ENCODE measurements at places on chromosomes 13 and 19.

GRCh38 chr19:1525343-1525742 lies 1.5 kb downstream of the PLK5 start:
- no peak for DNase-seq

- DNase-seq, result no peak
Observed at GRCh38 chr19:29268721-29269393, 55.9 kb upstream of the UQCRFS1 start.

DNA sequence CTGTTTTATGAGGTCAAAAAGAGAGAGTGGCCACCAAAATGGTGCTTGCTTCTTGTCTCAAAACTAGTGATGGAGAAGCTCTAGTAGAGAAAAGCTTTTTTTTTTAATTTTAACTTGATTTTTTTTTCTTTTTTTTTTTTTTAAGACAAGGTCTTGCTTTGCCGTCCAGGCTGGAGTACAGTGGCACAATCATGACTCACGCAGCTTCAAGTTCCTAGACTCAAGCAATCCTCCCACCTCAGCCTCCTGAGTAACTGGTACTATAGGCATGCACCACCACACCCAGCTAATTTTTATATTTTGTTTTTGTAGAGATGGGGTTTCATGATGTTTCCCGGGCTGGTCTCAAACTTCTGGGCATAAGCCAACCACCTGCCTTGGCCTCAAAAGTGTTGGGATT lies 279.0 kb downstream of the TBC1D4 start:
- no peak for DNase-seq

DNA sequence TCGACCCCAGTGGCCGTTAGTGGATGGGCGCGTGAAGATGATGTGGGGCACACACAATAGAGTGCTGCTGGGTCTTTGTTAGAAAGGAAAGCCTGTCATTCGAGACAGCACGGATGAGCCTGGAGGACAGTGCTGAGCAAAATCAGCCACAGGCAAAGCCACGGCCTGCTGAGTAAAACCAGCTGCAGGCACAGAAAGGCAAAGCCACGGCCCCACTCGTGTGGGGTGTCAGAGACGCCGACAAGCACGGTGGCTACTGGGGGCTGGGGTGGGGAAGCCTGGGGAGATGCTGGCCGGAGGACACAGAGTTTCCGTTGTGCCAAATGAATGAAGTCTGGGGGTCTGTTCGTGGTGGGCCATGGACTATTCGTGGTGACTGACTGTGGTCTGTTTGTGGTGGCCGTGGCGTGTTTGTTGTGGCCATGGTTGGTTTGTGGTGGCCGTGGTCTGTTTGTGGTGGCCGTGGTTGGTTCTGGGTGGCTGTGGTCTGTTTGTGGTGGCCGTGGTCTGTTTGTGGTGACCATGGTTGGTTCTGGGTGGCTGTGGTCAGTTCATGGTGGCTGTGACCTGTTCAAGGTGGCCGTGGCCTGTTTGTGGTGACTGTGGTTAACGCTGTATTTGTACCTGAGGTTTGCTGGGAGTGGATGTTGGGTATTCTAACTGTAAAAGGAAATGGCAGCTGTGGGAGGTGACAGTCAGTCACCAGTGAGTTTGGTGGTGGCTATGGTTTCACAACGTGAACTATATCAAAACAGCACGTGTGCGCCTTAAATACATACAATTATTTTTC lies 36.3 kb downstream of the MCF2L start:
- DNase-seq, result no peak

DNA sequence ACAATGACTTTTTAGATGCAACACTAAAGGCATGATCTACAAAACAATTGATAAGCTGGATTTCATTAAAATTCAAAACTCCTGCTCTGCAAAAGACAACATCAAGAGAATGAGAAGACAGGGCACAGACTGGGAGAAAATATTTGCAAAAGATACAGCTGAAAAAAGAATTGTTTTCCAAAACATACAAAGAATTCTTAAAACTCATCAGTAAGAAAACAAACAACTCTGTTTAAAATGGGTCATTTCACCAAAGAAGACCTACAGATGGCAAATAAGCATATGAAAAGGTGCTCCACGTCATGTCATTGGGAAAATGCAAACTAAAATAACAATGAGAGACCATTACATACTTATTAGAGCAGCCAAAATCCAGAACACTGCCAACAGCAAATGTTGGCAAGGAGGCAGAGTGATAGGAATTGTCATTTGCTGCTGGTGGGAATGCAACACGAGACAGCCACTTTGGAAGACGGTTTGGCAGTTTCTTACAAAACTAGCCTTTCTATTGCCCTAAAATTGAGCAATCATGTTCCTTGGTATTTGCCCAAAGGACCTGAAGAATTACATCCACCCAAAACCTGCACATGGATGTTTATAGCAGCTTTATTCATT lies 39.2 kb downstream of the FLT1 start:
- no peak for DNase-seq

DNA sequence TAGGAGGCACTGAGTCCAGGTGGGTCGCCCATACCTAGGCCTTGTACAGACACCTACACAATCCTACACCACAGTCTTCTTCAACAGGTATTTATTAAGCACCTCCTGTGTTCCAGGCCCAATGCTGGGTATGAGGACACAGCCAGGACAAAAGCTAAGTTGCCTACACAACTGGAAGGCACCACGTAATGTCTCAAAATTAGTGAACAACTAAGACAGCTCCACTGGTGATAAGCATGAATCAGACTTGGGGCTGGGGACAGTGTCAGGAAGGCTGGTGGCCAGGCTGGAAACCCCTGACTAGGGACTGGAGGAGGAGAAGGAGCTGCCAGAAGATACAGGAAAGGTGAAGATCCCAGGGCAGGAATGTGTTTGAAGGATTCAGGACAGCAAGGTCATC lies 2.4 kb downstream of the SMIM24 start:
- DNase-seq, result no peak

DNA sequence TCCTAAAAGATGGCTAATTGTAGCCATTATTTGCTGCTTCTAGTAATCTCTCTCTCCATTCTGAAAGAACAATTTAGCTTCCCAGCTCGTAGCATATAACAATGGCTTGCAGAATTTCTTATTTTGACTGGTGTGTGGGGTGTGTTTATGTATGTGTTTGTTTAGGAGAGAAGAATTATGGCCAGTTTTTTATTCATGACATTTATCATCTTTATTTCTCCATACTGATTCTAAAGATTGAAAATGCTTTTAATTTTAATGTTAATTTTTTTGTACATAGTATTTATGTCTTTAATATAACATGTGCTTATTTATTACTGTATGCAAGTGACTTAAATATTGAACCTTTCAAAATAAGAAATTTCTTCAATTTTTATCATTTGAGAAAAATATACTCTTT lies 115.8 kb upstream of the TMTC4 start:
- no peak for DNase-seq

- no peak for DNase-seq
Observed at GRCh38 chr19:38145623-38146022, 78.4 kb downstream of the DPF1 start.

DNA sequence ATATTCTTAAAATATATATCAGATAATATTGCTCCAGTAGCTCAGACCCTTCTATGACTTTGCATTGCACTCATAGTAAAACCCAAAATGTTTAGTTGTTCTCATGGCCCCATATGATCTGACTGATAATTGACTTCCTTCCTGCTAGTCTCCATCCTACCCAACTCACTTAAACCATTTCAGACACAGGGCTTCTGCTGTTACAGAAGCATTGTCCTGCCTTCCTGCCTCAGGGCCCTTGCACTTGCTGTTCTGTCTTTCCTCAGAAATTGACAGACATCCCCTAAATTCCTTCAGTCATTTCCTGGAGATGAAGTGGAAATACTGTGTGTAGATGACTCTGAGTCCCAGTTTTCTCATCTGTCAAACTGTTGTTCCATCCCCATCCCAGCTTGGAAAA lies 19.7 kb downstream of the FBXL12 start:
- no peak for DNase-seq

- no peak for DNase-seq
Observed at GRCh38 chr19:41977916-41978315, 16.1 kb downstream of the ATP1A3 start.

DNA sequence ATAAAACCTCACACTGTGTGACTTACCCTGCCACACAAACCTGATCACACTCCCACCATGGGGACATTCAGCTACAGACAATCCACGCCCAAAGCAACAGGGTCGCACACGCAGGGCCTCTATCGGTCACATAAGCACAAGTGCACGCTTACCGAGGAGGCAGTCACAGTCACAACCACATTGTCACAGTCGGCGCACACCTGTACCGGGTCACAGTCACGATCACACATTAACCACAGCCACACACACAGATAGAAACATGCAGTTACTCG lies 579 bp downstream of the ZNF566 start:
- no peak for DNase-seq

GRCh38 chr13:34420702-34421346 lies 521.2 kb upstream of the NBEA start:
- DNase-seq, result no peak

GRCh38 chr13:102127153-102127552 lies 274.7 kb downstream of the FGF14 start:
- DNase-seq, result no peak

- DNase-seq, result no peak
Observed at GRCh38 chr19:49920624-49921363, 8.2 kb upstream of the ATF5 start.

GRCh38 chr13:106530171-106530851 lies 5.2 kb downstream of the EFNB2 start:
- DNase-seq, result no peak
